ENCODE measurements at places on chromosomes 2 and 18.

DNA sequence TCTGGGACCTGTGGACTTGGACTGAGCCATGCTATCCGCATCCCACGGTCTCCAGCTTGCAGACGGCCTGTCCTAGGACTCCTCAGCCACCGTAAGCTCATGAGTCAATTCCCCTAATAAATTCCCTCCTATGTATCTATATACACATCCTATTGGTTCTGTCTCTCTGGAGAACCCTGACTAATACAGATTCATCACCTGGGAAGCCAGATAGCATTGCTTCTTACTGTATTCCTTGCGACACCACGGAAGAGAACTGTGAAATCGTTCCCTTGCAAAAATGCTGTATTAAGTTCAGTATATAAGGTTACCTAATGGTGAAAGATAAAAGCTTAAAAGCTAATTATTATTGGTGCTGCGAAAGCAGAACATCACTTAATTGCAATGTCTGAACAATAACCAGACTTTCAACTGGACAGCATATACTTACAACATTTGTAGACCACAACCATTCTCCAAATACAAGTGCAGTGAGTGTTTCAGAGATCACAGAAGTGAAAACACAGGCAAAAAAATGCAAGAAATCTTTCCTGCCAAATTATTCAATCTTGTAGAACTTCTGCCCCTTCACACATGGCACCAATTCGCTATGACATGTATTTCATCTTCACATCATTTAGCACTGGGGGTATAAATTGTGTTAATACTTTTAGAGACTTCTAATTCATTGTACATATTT, 352.9 kb downstream of the TXNL1 start:
- no peak for DNase-seq

DNA sequence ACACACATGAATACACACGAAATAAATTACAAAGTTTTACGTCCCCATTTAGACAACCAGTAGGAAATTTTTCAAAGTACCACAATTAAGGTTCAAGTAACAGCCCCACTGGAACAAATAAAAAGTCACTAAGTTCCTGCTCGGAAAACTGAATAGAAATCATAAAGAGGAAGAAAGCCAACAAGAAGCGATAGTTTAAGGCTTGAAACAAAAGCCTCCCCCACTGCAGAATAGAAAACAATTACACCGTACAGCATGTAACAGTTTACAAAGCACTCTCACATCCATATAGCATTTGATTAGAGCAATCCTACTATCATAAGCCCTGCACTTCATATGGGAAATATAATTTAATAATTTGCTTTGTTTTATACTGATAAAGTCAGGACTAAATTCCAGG, 15.5 kb downstream of the KLF7 start:
- no peak for DNase-seq

DNA sequence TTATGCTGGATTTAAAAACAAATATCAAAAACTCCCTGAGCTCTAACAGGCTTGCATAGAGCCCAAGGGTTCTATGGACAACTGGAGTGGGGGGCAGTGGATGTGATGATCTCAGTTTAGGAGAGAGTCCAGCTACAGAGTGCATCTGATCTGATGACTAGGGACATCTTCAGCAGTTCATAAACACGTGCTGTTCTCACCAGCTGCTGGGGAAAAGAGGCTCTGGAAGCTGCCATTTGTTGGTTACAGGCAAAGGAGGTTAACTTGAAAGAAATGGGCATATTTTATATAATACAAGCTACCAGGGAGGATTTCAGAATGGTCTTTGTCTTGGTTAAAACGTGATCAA, 36.0 kb upstream of the ZNF396 start:
- DNase-seq, result no peak

DNA sequence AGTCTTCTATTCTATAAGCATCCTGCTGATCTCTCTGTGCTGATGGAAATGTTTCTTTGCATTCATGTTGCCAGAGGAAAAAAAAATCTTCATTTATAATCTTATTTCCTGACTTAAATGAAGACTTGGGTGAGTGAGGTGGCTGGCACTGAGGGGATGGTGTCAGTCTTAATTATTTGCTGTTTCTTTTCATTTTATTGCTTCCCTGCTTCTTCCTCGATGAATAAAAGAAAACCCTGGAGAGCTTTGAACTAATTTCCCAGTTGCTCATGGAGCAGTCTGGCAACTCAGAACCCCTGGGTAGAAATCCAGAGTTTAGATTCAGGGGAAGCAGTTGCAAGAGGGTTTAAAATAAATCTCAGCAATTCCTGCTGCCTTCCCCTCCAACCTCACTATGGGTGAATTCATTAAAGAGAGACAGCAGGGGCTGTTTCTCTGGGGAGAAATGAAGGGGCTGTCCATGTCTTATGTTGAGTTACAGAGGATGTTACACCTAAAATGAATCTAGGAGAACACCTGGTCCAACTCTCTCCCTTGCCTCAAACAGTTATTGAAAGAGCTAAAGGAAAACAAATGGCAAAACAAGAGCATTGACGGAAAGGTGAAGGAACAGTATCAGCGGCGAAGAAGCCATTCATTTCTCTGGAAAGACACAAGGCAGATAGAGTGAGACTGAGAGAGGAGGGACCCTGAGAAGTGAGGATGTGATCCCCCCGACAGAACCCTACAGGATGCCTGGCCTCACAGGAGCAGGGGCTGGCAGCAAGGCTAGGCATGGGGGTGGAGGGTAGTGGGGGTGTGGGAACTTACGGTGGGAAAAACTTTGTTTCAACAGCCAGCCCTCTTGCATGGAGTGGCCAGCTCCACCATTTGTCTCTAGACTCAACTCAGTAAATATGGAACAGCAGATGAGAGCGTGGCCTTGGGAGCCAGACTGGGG, 41.0 kb downstream of the SP110 start:
- no peak for DNase-seq

GRCh38 chr2:95025406-95026319, at the start of gene MAL:
MAL (plus strand) TSS chr2:95025708; CDS start chr2:95025793, 85 bp downstream.
- DNase-seq, result no peak

- no peak for DNase-seq
Observed at GRCh38 chr2:179936141-179936540, 71.0 kb downstream of the CWC22 start.

DNA sequence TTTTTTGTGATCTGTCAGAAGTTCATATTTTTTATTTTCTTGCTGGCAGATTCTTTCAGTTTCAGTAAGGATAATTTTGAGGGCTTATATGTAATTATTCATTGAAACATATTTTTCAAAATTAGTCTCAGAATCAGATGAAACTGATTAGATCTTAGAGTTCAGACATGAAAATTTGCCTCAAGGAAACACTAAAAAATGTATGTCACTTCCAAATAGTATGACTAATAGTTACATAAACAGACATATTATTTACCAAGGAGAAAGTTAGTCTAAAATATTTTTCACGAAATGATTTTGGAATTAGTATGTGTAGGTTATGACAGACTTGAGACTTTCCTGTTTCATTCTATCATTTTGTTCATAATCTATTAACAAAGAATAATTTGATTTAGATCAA, 628.6 kb downstream of the CCDC85A start:
- DNase-seq, result no peak

DNA sequence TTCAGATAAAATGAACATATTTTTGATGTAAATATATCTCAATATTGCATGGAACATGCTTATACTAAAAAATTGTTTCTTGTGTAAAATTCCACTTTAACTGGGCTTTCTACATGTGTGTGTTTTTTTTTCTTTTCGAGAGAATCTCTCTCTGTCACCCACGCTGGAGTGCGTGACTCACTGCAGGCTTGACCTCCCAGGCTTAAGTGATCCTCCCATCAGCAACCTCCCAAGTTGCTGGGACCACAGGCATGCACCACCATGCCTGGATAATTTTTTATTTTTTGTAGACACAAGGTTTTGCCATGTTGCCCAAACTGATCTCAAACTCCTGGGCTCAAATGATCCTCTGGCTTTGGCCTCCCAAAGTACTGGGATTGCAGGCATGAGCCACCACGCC, 254.6 kb downstream of the LOXHD1 start:
- DNase-seq, result no peak

- no peak for DNase-seq
Observed at GRCh38 chr2:5195636-5196035, 496.5 kb upstream of the SOX11 start.
